ENCODE measurements at places on chromosomes 3 and 15.

- no peak for DNase-seq
Measured at GRCh38 chr15:56049577-56049976, 56.2 kb upstream of the NEDD4 start.

DNA sequence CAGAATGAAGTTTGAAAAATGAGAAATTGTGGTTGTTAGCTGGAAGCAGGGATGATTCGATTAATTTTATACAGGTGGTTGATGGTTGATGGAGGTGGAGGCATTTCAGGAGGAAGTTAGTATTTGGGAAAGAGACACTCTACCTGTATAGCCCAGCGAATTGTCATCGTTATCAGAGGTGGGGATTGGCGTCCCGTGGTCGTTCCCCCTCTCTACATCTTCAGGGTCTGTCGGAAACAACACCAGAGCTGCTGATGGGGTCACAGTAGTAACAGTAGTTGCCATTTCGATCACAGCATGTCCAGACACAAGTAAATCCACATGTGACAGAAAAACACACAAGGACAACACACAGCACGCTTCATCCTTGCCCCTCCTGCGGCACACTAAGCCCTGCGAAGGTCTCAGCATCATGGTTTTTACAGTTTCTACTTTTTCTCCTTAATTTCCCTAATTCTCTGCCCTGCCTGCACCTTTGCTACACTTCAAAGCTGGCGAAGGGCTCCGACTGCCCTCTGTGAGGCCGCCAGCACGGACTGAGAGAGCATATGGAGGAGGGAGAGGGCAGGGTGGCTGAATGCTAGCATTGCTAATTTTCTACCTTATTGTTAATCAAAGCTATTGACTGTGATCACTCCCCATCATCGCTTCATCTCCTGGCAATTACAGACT, 642.3 kb downstream of the ROBO1 start:
- no peak for DNase-seq

- no peak for DNase-seq
Measured at GRCh38 chr3:107506458-107506857, 16.3 kb upstream of the BBX start.

GRCh38 chr3:107543666-107544065, 20.9 kb downstream of the BBX start:
- DNase-seq = peak; percentile 27

DNA sequence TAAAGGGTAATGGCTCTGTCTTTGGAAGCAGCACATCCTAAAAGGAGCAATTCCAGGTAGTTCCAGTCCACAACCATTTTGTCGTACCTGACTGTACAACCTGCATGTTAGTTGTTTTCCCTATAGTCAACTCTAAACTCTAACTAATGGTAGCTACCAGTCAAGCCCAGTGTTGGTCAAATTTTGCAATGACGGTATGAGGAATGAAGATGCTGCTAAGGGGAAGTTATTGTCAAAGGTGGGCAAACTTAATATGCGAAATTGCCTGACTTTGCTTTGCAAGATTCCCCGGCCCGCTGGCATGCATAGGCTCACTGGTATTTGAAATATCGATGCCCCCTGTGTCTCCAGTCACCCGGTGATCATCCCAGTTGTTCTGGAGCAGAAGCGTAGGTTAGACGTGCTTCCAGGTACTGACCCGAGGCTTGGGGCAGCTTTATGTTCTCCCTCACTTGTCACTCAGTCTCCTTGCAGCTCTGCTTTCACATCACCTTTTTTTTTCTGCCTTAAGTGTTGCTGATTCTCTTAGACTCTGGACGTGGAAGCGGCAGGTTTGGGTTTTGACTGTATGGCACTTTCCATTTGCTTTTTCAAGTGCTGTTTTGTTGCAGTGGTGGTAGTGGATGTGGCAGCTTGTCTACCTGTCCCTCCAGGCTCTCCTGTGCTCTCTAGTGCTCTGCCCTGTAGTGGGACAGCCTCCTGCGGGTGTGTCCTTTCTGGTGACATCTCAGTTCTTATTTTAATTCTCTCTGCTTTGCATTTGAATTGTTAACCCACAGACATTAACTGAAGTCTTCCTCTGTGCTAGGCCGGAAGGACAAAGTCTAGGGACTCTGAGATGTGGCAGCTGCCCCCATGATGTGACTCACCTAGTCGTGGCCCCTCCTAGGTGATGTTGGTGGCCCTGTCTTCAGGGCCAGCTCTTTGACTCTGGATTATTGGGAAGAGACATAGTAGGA, 95.8 kb upstream of the UMPS start:
- DNase-seq = no peak

- DNase-seq = no peak
Measured at GRCh38 chr3:179512378-179512777, 50.3 kb upstream of the ACTL6A start.

DNA sequence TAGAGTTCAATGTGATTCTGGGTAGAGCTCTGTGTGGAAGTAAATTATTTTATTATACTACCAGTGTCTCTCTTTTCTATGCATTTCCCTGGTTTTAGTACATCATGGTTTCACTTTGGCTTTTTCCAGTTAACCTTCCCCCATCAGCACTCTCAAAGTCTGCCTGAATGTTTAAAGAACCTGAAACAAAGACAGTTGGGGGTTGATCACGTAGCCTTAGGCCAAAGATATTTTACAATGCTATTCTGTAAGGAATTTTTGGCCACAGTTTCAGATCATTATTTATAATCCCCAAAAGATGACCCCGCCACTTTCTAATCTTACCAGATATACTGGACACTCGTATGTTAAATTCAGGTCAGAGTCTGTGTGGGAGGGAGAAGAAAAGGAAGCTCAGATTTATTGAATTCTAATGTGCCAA, 156.3 kb upstream of the TMC3 start:
- no peak for DNase-seq

DNA sequence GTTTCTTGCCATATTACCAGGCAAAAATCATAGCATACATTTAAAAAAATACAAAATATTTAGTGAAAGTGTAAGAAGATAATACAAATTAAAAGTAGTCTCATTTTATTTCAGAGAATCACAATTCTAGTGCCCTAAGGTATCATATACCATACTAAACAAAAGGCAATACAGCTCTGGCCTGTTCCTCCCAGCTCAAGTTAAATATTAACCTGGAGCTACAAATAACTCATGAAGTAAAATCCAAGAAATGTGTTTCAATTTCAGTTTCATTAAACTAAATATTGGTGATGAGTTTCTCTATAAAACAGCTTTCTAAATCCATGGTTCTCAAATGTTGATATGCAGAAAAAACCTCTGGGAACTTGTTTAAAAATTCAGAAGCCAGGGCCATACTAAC, 67.7 kb downstream of the INO80 start:
- DNase-seq = no peak

Measured in KBM-7 (cell line).